ENCODE measurements at places on chromosomes 12 and 14.
A peak's percentile ranks its signal among the peaks of the same experiment; 100 is the strongest.

DNA sequence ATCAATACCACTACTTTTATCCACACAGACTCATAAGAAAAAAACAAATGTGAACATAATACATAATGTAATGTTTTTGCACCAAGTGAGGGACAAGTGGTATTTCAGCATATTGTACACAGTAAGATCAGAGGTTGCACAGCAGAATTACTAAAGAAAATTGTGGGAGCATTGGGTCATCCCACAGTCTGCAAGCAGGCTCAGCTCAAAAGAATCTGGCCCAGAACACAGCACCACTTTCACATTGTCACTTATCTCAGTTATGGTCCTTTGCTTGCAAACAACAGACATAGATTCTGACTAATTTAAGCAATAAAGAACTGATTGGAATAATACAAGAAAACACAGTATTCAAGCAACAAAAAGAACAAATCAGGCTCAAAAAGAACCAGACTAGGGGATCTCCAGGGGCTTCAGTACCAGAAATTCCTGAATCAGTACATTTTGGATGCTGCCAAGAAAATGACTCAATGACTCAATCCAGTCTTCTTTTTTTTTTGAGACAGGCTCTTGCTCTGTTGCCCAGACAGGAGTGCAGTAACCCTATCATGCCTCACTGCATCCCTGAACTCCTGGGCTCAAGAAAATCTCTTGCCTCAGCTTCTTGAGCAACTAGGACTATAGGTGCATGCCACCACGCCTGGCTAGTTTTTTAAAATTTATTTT lies 42.9 kb upstream of the EEA1 start:
- no peak for DNase-seq

GRCh38 chr12:108623577-108623976 lies 10.1 kb downstream of the SELPLG start:
- no peak for DNase-seq

DNA sequence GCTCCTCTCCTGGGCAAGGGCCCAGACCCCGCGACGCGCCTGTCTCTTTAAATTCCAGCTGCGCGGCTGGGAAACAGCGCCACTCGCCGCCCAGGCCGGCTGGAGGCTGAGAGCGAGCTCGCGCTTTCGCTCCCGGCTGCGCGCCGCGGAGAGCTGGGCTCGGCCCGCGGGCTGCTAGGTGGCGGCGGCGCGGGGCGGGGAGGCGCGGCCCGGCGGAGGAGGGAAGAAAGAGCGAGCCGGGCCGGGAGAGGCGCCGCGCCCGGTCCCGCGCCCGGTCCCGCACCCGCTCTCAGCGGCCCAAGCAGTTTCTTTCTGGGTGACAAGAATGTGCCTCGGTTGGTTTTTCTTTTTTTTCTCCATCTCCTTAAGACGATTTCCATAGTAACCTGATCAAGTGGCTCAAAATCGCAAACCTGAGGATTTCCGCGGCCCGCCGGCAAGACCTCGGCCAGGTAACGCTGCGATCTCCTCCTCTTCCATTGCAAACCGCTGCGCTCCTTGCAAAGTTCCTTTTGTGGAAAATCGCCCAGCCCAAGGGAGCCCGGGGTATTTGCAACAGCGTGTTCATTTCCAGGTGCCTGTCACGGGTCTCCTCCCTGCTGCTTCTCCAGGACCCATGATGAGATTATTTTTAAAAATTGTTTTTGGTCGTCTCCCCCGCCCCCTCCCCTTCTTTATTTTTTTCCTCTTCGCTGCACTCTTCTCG lies 259.5 kb upstream of the E2F7 start:
- no peak for DNase-seq

DNA sequence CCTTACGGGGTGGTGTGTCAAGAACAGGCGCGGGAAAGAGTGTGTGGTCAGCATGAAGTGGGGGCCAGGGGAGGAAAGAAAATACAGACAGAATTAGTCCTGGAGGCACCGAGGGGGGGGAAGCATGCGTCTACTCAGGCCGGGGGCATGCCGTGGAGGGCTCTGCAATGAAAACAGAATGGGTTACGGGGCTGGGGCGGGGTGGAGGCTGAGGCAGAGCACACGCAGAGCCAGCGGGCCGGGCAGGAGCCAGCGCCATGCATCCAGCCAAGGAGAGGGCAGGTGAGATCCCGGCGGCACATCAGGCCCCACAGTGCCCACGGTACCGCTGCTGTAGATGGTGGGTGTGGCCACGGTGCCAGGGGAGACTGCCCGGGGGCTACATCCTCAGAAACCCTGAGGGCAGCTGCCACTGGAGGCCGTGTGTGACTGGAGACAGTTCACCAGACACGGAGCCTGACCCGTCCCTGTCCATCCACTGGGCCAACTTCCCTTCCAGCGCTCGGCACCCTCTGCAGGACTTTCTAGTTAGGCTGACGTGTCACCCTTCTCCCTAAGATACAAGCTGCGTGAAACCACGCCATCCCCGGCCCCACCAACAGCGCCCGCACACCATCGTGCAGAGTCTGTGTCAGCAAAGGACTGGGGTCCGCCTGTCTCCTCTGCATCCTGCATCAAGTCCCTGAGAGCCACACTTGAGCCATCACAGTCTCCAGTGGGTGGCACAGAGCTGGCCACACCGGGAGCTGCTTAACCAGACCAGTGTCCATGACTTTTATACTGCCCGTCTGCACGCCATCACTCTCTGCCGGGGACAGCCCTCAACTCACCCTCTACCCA lies 87.4 kb downstream of the PIWIL1 start:
- no peak for DNase-seq

GRCh38 chr12:29552324-29552927 lies 54.9 kb upstream of the OVCH1 start:
- DNase-seq: peak; percentile 8

- DNase-seq: no peak
These were observed 161.3 kb upstream of the CCND2 start for GRCh38 chr12:4112290-4112689.

GRCh38 chr14:26598672-26599131 lies 869 bp upstream of the NOVA1 start:
- no peak for DNase-seq

DNA sequence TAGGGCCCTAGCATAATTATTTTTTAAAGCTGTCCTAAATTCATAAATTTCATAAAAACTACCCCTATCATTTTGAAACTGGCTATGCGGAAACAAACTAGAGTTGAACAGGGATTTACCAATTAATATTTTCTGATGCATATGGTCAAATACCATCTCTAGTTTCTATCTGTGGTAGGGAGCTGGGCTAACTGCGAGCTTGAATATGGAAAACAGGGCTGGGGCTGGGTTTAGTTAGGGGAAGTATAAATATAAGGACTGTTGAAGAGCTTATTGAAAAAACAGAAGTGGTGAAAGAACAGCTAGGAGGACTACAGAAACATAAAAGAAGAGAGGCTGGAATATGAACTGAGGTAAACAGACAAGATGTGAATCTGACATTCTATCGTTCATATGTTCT lies 91.8 kb downstream of the SLC38A1 start:
- DNase-seq: no peak

GRCh38 chr14:84688297-84689025 lies 841.5 kb upstream of the FLRT2 start:
- no peak for DNase-seq

- peak; percentile 25 for DNase-seq
These were observed 14.8 kb upstream of the APOF start for GRCh38 chr12:56377310-56377988.

- no peak for DNase-seq
These were observed 64.5 kb downstream of the TMTC3 start for GRCh38 chr12:88206601-88207000.

DNA sequence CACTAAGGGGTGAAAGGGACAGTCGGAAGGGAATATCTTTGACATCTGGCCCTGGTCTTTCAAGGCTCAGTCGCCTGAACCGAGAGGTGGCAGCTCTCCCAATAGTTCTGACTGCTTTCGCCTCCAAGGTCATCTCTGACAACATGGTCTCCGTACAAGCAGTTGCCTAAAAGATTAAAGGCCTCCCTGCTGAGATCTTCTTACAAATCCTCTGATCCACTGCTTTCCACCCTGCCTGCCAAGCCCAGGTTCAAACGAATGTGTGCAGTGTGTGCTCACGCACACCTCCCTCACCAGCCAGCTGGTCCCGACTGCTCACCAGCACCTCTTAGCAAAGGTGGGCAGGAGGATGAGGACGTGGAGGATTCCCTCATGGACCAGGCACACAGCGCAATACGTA lies 10.4 kb downstream of the B4GALNT3 start:
- no peak for DNase-seq

- no peak for DNase-seq
These were observed 18.0 kb upstream of the IFNG start for GRCh38 chr12:68177562-68177961.

DNA sequence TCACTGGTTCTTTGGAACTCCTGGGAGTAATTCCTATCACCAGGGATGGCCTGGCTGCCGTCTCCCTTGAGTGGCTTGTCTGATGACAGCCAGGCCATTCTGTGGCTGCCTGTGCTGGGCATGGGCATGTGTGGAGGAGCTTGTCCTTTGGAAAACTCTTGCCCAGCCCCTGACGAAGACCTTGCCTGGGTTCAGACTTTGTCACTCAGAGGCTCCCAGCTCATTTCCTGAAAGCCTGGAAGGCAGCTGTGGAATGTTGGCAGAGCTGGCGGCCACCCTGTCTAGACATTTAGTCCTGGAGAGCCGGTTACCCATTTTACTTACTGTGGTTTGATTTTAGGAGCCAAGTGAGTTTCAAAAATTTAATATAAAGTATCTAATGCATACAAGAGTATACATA lies 34.0 kb downstream of the TUNAR start:
- no peak for DNase-seq

- no peak for DNase-seq
These were observed 646.5 kb upstream of the SEL1L start for GRCh38 chr14:82180139-82180538.

- DNase-seq: no peak
These were observed 357.5 kb downstream of the FSCB start for GRCh38 chr14:44149597-44149996.

DNA sequence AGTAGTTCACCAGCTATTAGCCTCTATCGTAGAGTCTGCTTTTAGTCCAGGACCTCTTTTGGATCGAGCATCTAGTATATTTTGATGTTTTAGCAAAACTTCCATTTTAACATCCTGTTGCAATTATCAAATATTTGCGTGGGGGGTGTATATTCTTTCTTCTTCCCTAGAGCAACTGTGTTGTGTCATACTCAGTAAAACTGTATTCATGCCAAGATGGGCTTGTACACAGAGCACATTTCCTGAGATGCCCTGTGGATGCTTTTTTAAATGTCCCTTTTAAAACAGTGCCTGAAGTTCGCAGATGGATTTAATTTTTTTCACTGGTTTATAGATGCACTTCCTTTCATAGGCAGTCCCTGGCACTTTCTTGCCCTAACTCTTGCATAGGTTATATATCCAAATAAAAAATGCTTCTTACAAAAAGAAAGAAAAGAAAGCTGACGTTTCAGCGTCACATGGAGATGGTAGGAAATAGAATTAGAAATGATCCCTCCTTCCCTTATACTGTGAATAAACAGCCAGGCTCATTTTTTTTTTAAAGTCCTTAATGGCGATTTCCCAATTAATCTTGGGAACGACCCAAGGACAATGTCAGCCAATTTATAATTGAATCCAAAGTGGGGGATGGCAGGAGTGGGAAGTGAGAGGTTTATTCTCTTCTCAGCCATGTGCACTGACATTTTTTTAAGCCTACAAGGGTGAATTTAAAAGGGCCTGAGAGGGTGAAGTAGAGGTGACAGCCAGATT lies 247.0 kb downstream of the SLC41A2 start:
- DNase-seq: no peak

DNA sequence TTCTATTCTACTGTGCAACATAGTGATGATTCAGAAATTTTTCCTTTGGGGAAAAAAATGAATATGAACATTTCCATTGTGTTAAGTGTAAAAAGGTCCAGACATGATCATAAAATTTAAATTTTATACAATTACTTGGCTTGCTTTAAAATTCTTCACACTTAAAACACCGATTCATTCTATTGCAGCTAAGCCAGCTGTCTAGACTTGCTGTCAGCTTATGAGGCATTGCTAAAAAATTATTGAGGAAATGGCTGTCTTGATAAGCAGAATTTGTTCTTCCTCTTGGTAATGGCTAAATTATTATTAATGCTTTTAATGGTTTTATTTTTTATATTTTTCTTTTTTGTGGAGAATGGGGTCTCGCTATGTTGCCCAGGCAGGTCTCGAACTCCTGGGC lies 1.8 kb downstream of the LYSET start:
- no peak for DNase-seq

GRCh38 chr12:45611061-45611460 lies 118.4 kb upstream of the ARID2 start:
- DNase-seq: no peak

GRCh38 chr12:112965643-112966042 lies 12.7 kb upstream of the OAS2 start:
- DNase-seq: no peak

- DNase-seq: no peak
These were observed 483.5 kb downstream of the ATP23 start for GRCh38 chr12:58424735-58425392.

GRCh38 chr12:3289702-3290101 lies 201.3 kb upstream of the PRMT8 start:
- DNase-seq: no peak

- DNase-seq: peak; percentile 49
These were observed 53.4 kb downstream of the RCOR1 start for GRCh38 chr14:102645746-102646440.

DNA sequence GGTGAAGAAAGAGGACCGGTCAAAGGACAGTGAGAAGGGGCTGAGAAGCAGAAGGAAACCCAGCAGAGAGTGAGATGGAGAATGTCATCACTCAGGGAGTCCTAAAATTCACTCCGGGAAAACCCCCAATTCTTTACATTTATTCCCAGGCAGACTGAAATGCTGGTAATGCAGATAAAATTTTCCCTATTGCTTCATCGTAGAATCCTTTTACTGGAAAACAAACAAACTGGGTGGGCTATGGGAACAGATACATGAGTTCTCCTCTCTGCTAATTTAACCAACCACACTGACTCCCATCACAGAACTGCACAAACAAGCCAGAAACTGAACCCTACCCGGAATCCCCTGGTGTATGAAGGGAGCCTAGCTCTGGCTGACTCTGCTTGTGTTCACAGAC lies 20.9 kb downstream of the HEBP1 start:
- no peak for DNase-seq

DNA sequence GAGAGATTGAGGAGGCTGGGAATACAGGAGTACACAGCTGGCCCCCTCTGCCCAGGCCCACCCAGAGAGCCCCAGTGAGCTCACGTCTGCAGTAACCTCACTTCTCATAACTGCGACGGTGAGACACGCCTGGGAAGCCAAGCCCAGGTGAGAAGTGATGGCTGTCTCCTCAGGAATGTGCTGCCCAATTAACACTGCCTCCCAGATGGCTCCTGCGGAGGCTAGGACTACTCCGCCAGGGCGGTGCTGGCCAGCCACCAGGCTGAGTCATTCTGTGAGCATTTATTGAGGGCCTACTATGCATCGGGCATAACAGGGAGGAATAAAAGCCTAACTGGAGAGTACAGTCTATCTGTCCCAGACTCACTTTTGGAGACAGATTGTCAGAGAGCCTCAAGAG lies 9.3 kb upstream of the TMEM106C start:
- no peak for DNase-seq

DNA sequence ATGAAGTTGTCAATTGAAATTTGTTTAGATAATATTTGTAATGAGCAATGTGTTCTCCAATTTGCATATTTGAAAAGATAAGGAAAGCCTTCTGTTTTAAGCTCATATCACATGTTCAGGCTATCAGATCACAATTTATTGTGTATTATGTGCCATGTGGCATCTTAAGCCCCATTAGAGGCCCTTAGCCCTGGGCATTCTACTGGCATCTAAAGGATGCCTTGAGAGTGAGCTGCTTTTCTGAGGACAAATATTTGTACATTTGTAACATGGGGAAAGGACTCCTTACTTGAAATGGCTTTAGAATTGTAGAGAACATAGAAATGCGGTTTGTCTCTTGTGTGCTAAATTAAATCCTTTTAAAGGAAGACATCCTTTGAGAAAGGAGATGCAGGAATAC lies 62.2 kb downstream of the RMST start:
- DNase-seq: no peak

All from hematopoietic multipotent progenitor cell treated with erythropoietin and hydrocortisone succinate and interleukin-3 and kit ligand, for 17 days (in vitro differentiated cells).